Vagina (tissue), 2 donors: ENCODE measurements at places on chromosomes 7 and 10. TPM values are rescaled to one million over a fixed set of nuclear protein-coding genes. Genes with fewer than 3 reads are reported as not detected.

GRCh38 chr7:40202851-40203250, 68.0 kb downstream of the SUGCT start:
- no peaks in the 10 kb centered on the region for H3K27me3 ChIP-seq
- H3K4me1 ChIP-seq, result no peaks in the 10 kb centered on the region
- H3K36me3 ChIP-seq, result no peaks in the 10 kb centered on the region
- no peak overlapping the region for H3K27ac ChIP-seq
- H3K4me3 ChIP-seq, result no peak overlapping the region

- peaks cover 15% of the 10 kb centered on the region for H3K4me1 ChIP-seq
- DNase-seq, result no peak
- H3K27ac ChIP-seq, result no peak overlapping the region
- H3K4me3 ChIP-seq, result no peak overlapping the region
Observed at GRCh38 chr10:17074541-17074847, 55.1 kb downstream of the CUBN start.

DNA sequence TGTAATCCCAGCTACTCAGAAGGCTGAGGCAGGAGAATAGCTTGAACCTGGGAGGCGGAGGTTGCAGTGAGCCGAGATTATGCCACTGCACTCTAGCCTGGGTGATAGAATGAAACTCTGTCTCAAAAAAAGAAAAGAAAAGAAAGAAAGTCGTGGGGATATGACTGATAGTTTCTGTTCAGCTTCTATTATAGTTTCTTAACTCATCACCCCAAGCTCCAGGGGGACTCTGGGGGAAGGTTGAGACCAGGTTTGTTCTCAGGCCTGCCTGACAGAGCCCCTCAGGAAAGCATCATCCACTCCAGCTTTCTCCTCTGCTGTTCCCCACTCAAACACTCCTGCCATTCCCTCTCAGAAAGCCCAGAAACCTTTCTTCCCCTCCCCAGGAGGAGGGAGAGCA, 542.4 kb upstream of the GALNT17 start:
- no peak overlapping the region for H3K27ac ChIP-seq
- no peak for DNase-seq
- no peak overlapping the region for H3K4me3 ChIP-seq
- no peaks in the 10 kb centered on the region for H3K4me1 ChIP-seq
- H3K27me3 ChIP-seq, result no peaks in the 10 kb centered on the region

- DNase-seq, result no peak
- no peak overlapping the region for H3K4me3 ChIP-seq
- no peaks in the 10 kb centered on the region for H3K4me1 ChIP-seq
- no peak overlapping the region for H3K27ac ChIP-seq
- no peaks in the 10 kb centered on the region for H3K27me3 ChIP-seq
Observed at GRCh38 chr10:10363217-10363616, 654.5 kb upstream of the CELF2 start.

DNA sequence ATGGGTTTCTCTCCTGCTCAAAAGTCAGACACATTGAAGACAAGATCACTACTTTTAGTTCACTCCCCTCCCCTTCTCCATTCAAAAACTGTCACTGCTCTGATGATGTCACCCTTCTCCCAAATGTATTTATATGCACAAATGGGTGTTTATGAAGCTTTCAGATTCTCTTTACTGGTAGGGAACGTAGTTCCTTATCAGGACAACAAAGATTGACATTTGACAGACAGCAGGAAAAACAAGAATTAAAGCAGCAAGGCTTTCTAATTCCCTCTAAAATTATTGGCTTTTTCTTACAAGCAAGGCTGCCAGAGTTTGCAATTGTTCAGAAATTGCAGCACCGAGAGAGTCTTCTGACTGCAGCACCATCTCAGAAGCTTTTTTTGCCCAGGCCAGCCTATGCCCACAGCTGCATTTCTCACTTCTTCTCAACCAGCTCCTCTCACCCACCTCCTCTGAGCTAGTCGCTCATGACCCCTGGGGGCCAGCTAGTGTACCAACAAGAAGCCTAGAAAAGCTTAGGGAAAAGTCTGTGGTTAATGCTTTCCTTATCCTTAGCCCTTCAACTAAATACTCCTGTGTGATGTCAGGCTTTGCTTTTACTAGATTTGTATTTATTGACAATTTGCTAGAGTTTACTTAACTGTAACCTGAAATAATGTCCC, 265.1 kb downstream of the HTR7 start:
- H3K4me1 ChIP-seq, result no peaks in the 10 kb centered on the region
- no peak overlapping the region for H3K4me3 ChIP-seq
- no peak for DNase-seq
- no peak overlapping the region for H3K27ac ChIP-seq
- H3K27me3 ChIP-seq, result no peaks in the 10 kb centered on the region

DNA sequence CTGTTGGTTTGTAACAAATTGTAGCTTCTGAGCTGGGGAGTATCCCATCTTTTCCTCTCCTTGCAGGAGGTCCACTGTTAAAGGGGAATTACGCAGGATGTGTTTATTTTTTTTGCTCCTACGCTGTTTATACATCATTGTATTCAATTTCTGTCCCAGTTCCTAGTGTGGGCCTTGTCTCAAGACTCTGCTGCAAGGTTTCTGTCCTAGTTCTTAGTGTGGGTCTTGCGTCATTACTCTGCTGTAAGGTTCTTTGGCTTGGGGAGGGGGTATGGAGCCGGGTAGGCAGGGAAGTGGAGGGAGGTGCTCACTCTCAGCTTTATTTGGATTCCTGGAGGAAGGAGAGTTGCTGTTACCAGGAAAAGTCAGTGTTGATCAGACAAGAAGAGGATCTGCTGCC, 64.0 kb upstream of the TRIM8 start:
- no peak for DNase-seq
- H3K27me3 ChIP-seq, result no peaks in the 10 kb centered on the region
- no peak overlapping the region for H3K4me3 ChIP-seq
- H3K27ac ChIP-seq, result no peak overlapping the region
- H3K4me1 ChIP-seq, result peaks cover 25% of the 10 kb centered on the region

- no peaks in the 10 kb centered on the region for H3K27me3 ChIP-seq
- H3K4me3 ChIP-seq, result no peak overlapping the region
- no peak overlapping the region for H3K27ac ChIP-seq
- no peaks in the 10 kb centered on the region for H3K36me3 ChIP-seq
Observed at GRCh38 chr7:108451296-108451848, 4.9 kb downstream of the NRCAM start.

GRCh38 chr10:87079106-87079836, 15.4 kb downstream of the GLUD1 start:
- no peaks in the 10 kb centered on the region for H3K27me3 ChIP-seq
- H3K36me3 ChIP-seq, result peaks cover 13% of the 10 kb centered on the region
- no peak overlapping the region for H3K4me3 ChIP-seq
- H3K27ac ChIP-seq, result no peak overlapping the region
- no peak for DNase-seq

- no peak overlapping the region for H3K27ac ChIP-seq
- H3K4me1 ChIP-seq, result no peaks in the 10 kb centered on the region
- no peaks in the 10 kb centered on the region for H3K27me3 ChIP-seq
- no peak for DNase-seq
Observed at GRCh38 chr7:50119815-50120637, 27.0 kb upstream of the ZPBP start.

DNA sequence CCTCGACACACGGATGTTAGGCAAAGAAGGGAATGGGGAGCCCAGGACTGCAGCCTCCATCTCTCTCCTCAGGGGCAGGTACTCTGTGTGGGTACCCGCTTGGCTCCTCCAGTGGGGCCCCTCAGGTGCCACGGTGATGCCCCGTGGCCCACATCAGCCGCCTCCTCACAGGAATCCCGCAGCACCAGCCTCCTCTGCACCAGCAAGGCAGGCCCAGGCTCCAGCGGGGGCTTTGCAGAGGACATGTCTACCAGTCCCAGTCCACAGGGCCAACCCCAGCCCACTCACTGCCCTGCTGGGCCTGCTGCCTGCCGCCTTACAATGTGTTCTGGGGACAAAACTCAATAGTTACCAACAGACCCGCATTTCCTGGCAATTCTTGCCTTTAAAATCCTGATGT, 61.6 kb upstream of the ADGRA1 start:
- no peak overlapping the region for H3K4me3 ChIP-seq
- no peaks in the 10 kb centered on the region for H3K36me3 ChIP-seq
- H3K27ac ChIP-seq, result no peak overlapping the region
- no peaks in the 10 kb centered on the region for H3K27me3 ChIP-seq

GRCh38 chr7:104951546-104951945, 62.5 kb upstream of the KMT2E start:
- H3K27me3 ChIP-seq, result no peaks in the 10 kb centered on the region
- no peak overlapping the region for H3K4me3 ChIP-seq
- no peak for DNase-seq
- H3K36me3 ChIP-seq, result no peaks in the 10 kb centered on the region
- H3K4me1 ChIP-seq, result peaks cover under 1% of the 10 kb centered on the region
- peak overlapping the region; percentile 51 for H3K27ac ChIP-seq

DNA sequence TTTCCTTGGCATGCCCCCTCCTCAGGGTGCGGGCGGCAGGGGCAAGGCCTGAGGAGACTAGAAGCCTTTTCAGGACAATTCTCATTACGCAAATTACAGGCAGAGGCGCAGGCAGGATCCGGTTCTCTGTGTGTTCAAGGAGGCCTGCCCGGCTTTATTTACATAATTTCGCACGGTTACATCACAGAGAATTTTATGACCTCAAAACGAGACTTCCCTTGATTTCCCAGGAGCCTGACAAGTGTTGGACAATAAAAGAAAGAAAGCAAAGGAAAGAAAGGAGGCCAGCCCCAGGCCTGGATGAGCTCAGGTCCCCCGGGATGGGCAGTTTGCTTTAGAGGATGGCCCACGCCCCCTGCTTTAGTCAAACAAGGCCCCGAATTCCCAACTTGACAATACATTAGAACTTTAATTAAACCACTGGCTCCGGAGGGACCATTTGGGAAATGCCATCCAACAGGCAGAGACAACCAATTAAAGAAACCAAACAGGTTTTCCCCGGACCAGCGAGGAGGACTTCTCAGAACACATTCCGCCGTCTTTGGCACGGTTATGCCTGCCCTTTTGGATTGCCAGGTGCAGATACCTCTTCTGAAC, 2.9 kb downstream of the MNX1 start:
- peaks cover 27% of the 10 kb centered on the region for H3K27me3 ChIP-seq
- peaks cover 38% of the 10 kb centered on the region for H3K4me1 ChIP-seq
- H3K27ac ChIP-seq, result no peak overlapping the region
- no peaks in the 10 kb centered on the region for H3K36me3 ChIP-seq
- no peak for DNase-seq

DNA sequence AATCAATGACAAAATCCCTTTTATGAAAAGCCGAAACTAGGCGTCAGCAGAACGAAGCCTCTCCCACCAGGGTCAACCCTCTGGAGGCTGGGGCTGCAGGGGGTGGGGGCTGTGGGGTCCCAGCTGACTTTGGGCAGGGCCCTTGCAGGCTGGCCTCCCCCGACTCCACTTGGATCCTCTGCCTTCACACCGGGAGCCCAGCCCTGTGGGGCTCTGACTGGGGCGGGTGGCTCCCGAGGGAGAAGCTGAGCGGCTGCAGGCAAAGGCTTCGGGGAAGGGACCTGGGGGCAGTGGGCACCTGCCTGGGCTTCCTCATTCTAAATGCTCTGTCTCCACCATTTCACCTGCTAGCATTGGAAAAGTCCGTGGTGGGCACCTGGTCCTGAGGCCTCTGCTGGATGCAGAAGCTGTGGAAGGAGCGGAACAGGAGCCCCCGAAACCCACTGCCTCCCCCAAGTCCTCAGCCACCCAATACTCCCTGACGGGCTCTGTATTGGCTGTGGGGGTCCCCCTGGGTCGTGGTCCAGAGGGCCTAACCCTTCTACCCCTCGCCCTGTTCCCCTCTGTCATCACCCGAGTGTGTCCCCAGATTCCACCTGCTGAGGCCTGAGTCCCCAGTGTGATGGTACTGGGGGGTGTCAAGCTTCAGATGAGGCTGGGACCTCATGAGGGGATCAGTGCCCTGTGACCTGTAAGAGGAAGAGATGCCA, 108.6 kb downstream of the DNAJB6 start:
- H3K4me3 ChIP-seq, result no peak overlapping the region
- no peak overlapping the region for H3K27ac ChIP-seq
- no peaks in the 10 kb centered on the region for H3K36me3 ChIP-seq
- no peaks in the 10 kb centered on the region for H3K27me3 ChIP-seq
- DNase-seq, result no peak
- no peaks in the 10 kb centered on the region for H3K4me1 ChIP-seq

GRCh38 chr7:54678763-54679489, 80.1 kb downstream of the SEC61G start:
- no peak overlapping the region for H3K4me3 ChIP-seq
- DNase-seq, result no peak
- H3K27me3 ChIP-seq, result no peaks in the 10 kb centered on the region
- H3K36me3 ChIP-seq, result no peaks in the 10 kb centered on the region
- no peak overlapping the region for H3K27ac ChIP-seq

DNA sequence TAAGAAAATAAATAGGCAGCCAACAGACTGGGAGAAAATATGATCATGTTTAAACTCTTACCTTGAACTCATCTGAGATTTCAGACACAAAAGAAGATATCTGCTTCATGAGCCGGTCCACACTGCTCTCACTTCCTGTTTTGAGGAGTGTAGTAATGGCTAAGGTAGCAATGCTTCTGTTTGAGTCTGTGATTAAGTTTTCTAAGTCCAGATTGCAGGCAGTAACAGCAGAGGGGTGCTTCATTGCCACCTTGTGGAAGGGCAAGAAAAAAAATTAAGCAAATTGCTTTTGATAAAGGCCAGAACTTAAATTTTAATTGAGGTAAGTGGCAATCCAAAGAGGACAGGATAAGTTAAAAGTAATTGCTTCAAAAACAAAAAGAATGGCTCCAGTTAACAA, 69.1 kb downstream of the MEST start:
- no peak for DNase-seq
- no peaks in the 10 kb centered on the region for H3K4me1 ChIP-seq
- no peaks in the 10 kb centered on the region for H3K36me3 ChIP-seq
- no peak overlapping the region for H3K4me3 ChIP-seq
- H3K27ac ChIP-seq, result no peak overlapping the region

- H3K36me3 ChIP-seq, result no peaks in the 10 kb centered on the region
- H3K27me3 ChIP-seq, result no peaks in the 10 kb centered on the region
- H3K27ac ChIP-seq, result no peak overlapping the region
- DNase-seq, result no peak
- no peak overlapping the region for H3K4me3 ChIP-seq
Observed at GRCh38 chr7:2244404-2244995, 2.5 kb downstream of the NUDT1 start.

DNA sequence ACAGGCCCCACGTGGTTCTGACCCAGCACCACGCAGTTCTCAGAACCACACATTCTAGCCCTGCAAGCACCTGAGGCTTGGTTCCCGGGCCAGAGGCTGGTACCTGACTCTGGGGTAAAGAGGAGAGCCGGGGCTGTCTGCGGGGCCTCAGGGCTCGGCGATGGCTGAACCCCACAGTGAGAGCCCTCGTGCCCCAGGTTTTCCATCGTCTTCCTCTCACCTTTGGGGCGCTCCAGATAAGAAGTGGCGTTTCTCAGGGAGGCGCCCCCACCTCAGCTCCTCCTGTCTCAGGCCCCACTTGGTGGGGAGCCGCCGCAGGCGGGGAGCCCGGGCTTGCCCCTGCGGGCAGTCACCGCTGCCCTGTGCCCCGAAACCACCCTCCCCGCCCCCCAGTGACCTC, 2.2 kb upstream of the LANCL2 start:
- H3K36me3 ChIP-seq, result no peaks in the 10 kb centered on the region
- no peaks in the 10 kb centered on the region for H3K27me3 ChIP-seq
- no peak for DNase-seq
- H3K27ac ChIP-seq, result no peak overlapping the region
- peaks cover 20% of the 10 kb centered on the region for H3K4me1 ChIP-seq

CD36 gene
- 102 TPM for total RNA-seq

AUTS2 gene
- total RNA-seq, result 53.0 TPM

SPDYE2 gene
- not detected for total RNA-seq

PVRIG gene
- total RNA-seq, result 1.7 TPM

CREB5 gene
- 23.1 TPM for total RNA-seq

H2AZ2 gene
- total RNA-seq, result 97.5 TPM

CYP3A7 gene
- total RNA-seq, result not detected

MSMB gene
- not detected for total RNA-seq

MORN4 gene
- 1.7 TPM for total RNA-seq

GGCT gene
- 21.6 TPM for total RNA-seq

NEBL gene
- total RNA-seq, result 55.2 TPM

MCMBP gene
- 53.0 TPM for total RNA-seq

ZNF479 gene
- total RNA-seq, result not detected

OR2A5 gene
- total RNA-seq, result not detected
